Left hindlimb (tissue), 1 donor: ENCODE measurements at places on chromosomes 2 and 18.

DNA sequence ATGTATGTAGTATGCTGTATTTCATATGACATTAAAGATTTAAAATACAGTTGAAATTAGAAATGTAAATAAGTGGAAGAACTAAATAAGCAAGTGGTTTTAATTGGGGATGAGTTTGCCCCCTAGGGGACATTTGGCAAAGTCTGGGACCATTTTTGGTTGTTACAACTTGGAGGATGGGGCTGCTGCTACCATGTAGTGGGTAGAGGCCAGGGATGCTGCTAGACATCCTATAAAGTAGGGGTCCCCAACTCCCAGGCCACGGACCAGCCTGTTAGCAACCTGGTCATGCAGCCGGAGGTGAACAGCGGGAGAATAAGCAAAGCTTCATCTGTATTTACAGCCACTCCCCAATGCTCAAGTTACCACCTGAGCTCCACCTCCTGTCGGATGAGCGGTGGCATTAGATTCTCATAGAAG lies 27.9 kb upstream of the ASNSD1 start:
- DNase-seq, result no peak

DNA sequence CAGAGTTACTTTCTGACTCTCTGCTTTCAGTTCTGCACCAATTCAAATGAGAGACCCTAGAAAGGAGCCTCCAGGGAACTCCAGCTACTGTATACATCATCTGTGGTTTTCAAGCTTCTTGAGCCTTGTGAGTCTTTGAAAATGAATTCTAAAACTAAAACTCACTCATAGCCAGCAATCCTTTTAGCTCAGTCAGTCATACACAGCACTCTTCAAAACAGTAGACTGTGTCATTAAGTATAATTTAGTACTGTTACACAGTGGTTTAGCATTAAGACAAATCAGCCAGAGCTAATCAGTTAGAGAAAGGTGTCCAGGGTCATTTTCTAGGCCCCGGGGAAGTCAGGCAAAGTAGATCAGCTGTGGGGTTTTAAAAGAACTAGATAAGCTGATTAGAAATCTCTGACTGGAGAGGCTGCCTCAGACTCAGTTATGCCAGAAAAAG lies 322.1 kb upstream of the THUMPD2 start:
- no peak for DNase-seq

DNA sequence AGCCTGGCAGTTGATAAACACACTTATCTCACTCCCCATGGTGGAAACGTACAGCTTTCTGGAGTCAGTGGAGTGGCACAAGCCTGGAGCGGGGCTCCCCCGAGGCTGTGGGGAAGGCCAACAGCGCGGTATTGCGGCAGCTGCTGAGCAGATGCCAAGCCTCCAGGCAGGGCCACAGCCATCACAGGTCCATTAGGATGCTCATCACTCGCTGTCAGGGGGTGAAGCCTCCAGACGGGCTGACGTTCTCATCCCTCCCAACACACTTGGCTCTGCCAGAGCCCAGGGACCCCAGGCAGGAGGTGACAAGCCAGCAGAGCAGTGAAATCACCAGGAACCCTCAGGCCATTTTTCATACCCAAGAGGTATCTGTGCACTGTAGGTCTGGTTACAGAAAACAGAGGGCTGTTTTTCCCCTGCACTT lies 529.2 kb upstream of the KLHL29 start:
- no peak for DNase-seq

DNA sequence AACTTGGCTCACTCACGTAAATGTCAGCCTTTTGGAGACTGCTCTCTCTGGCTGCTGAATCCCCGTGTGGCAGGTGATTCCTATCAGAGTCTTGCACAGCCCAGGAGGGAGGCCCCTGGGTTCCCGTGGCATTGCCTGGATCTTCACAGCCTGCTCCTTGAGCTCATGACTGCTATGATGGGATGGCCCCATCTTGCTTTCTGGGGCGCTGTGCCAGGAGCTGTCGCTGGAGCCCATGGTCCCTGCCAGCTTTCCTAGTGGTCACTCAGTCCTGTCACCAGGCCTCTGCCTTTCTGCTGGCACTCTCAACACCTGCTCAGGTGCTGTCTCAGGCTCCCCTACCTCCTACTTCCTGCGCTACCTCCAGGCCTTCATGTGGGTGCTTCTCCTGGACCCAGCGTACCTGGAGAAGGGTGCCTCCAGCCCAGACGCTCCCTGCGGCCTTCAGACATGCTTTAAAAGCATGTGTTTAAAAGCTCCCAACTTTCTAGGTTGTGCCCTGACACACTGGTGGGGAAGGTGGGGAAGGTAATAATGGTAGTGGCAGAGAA lies 110.1 kb downstream of the MCFD2 start:
- no peak for DNase-seq

GRCh38 chr2:4765787-4766530 lies 926.2 kb upstream of the SOX11 start:
- DNase-seq, result no peak

DNA sequence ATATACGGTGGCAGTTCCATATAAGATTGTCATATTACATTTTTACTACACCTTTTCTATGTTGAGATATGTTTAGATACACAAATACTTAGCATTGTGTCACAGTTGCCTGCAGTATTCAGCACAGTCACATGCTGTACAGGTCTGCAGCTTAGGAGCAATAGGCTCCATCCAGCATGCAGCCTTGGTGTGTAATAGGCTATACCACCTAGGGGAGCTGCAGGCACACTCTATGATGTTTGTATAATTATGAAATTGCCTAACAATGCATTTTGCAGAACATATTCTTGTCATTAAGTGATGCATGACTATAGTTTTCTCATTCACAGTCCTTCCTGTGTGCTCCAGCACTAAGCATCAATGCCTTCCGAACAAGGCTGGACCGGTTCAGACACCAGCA lies 133.4 kb downstream of the NDUFA10 start:
- DNase-seq, result no peak

DNA sequence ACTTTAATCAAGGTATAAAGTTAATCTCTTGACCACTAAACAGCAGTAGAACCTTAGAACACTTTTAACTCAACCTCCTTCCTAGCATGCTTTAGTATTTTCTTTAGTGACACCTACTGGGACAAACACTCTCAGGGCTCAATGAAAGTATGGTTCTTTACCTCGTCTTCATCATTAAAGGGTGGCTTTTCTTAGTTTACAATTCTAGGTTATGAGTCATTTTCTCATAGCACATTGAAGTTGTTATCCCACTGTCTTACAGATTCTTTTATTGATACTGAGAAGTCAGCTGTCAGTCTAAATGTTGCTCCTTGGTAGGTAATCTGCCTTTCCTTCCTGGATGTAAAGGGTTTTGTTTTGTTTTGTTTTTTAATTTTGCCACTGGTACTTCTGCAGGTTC lies 38.0 kb downstream of the SIGLEC15 start:
- DNase-seq, result no peak

DNA sequence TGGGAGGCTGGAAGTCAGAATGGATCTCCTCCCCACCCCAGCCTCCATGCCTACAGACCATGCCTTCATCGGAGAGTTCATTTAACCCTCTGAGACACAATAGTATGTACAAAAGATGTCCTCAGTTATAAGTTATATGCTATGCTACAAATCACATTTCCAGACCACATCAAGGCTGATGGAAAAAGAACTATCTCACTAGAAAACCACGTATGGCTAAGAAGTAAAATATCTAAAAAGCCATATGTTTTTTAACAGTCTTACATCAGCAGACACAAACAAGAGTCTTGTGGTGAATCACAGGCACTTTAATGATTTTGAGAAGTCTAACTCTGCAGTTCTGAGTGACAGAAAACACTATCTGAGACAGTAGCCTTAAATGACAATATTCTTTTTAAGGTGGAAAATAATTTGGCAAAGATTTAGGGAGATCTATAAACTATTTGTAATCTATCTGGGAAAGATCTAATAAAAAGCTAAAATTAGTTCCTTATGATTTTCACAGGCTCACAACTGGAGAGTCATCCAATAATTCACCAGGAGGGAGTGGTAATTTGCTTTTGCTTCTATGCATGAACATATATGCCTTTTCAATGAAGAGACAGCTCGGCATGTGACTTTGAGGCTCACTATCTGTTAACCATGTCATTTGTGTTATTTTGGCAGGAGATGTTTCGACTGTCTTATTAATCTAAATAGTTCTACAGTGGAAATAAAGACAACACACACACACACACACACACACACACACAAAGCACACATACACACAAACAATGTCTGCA lies 197.5 kb downstream of the IRS1 start:
- no peak for DNase-seq

DNA sequence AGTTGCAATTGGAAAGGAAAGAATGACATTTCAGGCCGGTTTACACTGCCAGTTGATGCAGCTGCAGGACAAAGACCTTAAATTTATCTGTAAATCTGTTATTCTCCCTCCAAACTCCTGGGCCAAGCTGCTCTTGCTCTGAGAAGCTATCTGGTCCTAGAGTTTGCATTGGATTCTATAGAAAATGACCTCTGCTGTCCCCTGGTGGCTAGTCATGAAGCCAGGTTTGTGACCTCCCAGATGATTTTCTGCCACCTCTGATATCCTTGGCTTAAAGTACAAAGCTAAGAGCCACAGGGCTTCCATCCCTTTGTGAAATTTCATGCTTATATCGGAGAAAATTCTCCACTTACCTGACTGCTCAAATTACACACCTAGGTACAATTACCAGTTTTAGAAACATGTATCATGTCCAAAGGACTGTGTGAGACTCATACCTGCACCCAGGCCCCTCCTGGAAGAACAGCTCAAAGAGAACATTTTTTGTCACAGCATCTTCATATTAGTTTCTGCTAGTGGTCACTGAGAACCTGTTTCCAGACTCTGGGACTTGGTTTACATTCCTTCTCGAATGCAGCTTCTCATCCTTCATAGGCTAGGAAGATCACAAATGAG lies 28.9 kb upstream of the IER3IP1 start:
- DNase-seq, result no peak

GRCh38 chr2:149068996-149069888 lies 30.7 kb downstream of the LYPD6B start:
- DNase-seq, result no peak

GRCh38 chr2:84029903-84030575 lies 429.0 kb downstream of the SUCLG1 start:
- no peak for DNase-seq

GRCh38 chr18:39751921-39752320 lies 2186.3 kb upstream of the CELF4 start:
- DNase-seq, result no peak

DNA sequence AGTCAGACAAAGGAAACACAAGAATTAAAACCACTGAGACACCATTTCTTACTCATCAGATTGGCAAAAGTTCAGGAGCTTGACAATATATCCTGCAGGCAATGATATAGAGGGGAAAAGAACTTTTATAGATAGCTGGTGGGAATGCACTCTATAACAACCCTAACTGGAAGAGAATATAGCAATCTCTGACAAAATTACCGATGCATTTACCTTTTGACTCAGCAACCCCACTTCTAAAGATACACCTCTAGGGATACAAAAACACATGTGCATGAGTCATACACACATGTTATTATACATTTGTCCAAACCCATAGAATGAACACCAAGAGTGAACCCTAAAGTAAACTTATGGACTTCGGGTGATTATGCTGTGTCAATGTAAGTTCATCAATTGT lies 79.4 kb upstream of the SRD5A2 start:
- DNase-seq, result no peak

DNA sequence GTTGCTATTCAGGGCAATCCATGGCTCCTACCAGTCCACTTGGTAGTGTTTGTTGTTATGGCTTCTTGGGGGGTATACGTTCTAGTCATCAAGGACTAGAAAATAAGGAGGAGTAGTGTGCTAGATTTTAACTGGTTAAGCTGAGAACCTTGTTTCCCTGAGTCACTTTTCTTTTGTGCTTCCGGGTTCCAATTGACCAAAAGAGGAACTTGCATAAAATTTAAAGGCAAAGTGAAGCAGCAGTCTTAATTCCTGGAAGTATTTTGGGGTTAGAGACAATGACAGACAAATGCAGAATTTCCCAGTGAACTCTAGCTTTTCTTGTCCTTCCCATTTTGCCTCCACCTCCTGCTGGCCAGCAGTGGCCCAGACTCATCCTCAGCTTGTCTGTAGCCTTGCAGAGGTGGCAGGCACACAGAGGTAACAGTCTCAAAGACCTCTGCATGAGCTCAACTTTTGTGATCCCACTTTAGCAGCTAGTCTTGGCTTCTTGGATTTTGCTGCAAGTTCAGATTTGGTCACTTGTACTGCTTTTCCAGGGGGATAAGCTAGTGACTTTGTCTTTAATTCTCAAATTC lies 1105.8 kb upstream of the NXPH2 start:
- DNase-seq, result no peak

DNA sequence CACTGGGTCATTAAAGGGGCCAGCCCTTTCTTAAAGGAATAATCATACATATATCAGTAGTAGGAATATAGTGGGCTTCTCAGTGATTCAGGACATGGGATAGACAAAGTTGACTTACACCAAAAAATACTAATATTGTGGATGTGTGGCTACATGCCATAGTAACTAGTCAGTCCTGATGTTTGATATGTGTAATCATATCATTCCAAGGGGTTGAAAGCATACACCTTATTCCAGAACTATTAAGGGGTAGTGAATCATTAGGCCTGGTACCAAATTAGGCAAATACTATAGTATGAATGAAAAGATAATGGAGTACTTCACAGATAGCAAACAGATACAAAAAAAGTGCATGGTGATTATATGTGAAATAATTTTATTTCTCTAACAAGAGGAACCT lies 814.9 kb upstream of the NRXN1 start:
- no peak for DNase-seq

- no peak for DNase-seq
Measured at GRCh38 chr2:103785432-103785831, 1023.6 kb downstream of the TMEM182 start.

- no peak for DNase-seq
Measured at GRCh38 chr2:20722592-20723240, 55.8 kb downstream of the GDF7 start.

DNA sequence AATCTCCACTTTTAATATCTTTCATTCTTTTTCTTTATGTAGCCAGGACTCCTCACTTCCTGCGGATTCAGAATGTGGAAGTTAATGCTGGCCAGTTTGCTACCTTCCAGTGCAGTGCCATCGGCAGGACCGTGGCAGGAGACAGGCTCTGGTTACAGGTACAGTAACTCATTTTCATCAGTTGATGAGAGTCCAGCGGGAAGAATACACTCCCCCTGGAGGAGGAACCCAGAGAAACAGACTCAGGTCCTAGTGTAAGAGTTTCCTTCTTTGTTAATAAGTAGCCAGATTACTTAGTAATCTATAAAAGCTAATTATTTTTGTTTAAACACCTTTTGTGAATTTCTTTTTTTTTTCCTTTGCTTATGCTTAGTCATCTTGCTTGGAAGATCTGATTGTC lies 359.4 kb downstream of the PTPRM start:
- no peak for DNase-seq

GRCh38 chr2:48339451-48339850 lies 190.5 kb upstream of the STON1 start:
- DNase-seq, result no peak
